NCI-H526 treated with DMSO at 0.1 percent for 48 hours (cell line): ENCODE measurements at places on chromosomes 2 and 18.
A peak's percentile ranks its signal among the peaks of the same experiment; 100 is the strongest.

DNA sequence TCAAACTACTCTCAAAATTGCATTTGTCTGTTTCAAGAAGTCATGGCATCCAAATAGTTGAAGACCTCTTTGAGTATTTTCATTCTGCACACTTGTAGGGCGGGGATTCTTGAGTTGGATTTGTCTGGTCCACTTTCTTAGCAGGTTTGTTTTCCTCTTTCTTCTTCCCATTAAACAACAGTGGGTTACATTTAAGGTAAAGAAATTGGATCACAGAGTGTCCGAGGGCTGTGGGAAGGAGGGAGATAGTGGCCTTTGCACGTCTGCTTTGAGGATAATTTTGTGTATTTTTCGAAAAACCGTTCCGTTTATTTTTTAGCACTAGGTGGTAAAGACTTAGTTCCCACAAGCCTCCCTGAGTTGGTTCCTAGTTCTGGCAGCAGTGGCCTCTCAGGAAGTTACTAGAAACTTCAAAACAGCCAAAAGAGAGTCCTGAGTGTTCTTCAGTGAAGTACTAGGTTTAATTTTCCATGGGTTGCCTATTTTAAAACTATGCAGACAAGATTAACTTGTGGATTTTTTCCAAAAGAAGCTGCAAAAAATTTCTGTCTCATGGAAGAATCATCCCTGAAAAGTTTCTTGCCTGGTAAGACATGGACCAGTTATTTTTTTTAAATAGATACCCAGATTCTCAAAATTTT, 107.9 kb downstream of the CDC42EP3 start:
- DNase-seq: no peak

GRCh38 chr2:161207941-161208340, 47.7 kb downstream of the TANK start:
- no peak for DNase-seq

- DNase-seq: no peak
These were observed 61.7 kb downstream of the KIAA1328 start for GRCh38 chr18:36890598-36890997.

- DNase-seq: no peak
These were observed 44.0 kb downstream of the GPR155 start for GRCh38 chr2:174442546-174443510.

- DNase-seq: no peak
These were observed 49.8 kb upstream of the CNGA3 start for GRCh38 chr2:98296440-98296839.

DNA sequence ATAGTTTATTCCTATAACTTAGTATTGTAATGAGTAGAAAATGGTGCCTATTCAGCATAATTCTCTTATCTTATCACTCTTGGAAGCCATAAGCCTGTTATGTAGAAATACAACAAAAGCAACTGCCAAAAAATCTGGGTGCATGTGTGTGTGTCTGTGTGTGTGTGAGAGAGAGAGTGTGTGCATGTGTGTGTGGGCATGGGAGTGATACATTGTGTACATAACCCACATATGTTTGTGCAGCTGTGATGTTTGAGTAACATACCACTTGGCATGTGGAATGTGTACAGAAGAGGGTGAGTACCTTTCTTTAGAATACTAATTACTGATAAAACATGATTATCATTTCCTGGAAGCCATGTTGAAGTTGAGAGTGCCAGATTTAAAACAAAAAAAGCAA, 642.3 kb upstream of the SYT4 start:
- DNase-seq: no peak

GRCh38 chr2:233060980-233061590, 943 bp downstream of the INPP5D start:
- no peak for DNase-seq

DNA sequence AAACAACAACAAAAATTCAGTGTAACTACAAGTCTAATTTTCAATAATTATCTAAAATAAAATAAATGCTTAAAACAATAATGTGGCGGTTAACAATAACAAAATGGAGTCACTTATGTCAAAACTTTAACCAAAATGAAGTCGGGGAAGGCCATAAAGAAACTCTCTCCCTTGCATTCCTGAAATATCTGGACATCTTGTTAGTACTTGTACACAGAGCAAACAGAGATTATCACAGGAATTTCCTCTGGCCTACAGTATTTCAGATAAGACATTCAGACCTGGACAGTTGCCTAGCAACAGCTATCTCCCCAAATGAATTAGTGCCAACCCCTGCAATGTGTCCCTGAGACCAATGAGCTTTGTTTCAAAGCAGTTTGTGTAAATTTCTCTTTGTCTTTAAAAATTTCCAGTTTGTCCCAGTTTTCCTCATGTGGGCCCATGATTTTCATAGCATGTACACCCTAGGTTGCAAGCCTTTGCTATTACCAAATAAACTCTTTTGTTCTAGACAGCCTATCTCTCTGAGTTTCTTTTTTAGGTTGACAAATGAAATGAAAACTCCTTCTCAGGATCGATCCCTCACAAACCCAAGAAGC, 68.6 kb downstream of the EXOC6B start:
- no peak for DNase-seq

DNA sequence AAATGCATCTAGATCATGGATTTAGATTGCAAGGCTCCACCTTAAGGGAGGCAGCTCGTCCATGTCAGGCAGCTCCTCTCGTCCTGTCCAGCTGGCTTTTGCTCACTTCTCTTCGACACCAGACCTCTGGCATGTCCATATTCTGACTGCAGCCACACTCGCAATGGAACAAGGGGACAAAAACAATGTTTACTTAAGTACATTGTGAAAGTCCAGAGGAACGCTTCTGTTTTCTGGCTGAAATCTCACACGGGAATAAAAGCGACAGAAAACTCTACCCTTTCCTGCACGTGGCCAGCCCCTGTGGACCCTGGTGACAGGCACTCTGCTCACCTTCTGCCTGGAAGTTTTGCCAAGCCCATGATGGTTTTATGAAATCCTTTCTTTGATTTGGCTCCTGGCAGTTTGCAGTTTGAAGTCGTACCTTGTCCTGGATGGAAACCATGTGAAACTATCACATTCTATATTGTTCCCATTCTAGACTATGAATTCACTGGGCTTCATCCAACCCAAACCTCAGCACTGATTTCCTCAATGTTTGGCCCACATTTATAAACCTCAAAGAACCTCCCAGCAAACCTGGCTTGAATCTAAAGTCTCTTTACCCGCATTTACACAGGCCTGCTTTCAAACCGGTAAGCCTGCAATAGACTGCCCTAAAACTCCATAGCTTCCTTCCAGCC, 134.3 kb upstream of the PIEZO2 start:
- no peak for DNase-seq

- DNase-seq: no peak
These were observed 96.6 kb downstream of the MBD2 start for GRCh38 chr18:54127759-54128378.

GRCh38 chr18:54090856-54091255, 133.6 kb downstream of the MBD2 start:
- no peak for DNase-seq

DNA sequence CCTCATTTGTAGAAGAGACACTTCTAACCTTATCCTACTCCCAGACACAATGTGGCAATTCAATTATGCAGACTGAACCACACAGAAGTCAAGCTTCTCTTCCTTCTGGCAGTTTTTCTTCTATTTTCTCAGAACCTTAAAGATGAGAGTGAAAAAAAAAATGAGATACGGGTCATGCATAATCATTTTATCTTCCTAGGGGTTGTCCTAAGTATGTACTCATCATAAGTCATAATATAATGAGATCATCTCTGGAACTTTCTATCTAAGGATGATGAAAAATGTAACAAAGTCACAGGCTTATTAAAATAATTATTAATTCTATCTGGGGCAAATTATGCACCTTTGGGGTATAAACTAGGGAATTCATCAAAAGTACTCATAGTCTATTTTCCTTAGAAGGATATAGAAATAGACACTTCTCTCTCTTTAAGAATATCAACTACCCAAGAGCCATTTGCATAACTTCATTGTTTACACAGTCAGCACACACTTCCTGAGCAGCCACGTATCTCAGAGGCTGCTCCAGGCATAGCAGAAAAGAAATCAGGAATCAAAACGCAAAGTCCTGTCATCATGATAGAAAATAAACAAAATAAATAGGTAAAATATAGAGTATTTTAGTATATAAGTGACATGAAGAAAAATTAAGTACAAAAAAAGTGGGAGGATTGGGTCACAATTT, 345.9 kb upstream of the SPHKAP start:
- DNase-seq: peak; percentile 28

- no peak for DNase-seq
These were observed 66.6 kb downstream of the ZBTB7C start for GRCh38 chr18:48342581-48342980.

DNA sequence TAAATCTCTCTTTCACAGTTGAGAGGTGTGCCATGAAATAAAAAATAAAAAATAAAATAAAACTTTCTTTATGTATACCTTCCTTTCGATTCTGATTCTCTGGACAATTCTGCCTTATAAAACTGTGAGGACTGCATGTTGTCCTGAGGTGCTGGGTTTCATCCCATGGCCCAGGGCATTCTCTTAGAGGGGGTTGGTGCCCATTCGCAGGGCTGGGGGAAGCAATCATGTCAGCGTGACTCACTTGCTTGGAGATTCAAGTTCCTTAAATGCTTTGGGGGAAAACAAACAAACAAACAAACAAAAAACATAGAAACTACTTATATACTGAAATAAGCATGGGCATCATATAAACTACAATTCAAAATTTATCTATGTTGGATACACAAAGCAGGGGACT, 122.0 kb upstream of the ST6GAL2 start:
- DNase-seq: no peak

GRCh38 chr2:235834781-235835180, 333.4 kb downstream of the GBX2 start:
- no peak for DNase-seq

DNA sequence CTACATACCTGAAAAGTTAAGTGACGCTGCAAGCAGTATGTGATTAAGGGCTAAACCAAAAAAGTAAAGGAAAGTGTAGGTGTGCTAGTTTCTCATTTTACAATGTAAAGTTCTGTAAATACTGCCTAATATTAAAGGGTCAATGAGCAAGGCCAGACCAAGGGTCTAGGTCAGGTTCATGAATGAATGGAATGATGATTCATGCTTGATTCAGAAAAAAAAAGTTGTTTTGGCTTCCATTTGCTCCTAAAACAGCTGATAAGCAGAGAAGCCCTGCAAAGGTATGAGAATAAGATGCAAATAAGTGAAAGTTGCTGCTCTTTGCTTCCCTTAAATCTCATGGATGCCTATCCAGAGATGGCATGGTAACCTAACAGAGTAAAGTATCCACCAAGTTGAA, 61.3 kb downstream of the PTRHD1 start:
- DNase-seq: no peak

DNA sequence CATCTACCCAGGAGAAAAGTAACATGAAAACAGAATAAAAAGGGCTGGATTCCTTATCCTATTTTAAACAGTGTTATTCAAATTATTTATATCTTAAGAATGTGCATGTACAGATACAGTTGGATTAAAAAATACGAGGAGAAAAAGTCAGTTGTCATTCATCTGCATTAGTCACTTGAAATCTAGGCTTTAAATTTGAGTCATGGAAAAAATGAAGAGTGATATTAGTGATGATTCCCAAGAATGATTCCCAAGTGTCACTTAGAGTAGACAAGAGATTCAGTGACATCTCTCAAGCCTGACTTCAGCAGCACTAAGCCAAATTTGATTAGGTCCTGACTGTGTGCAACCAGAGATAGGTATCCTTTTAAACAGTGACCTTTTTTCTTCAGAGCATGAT, 394.2 kb downstream of the IRS1 start:
- no peak for DNase-seq

DNA sequence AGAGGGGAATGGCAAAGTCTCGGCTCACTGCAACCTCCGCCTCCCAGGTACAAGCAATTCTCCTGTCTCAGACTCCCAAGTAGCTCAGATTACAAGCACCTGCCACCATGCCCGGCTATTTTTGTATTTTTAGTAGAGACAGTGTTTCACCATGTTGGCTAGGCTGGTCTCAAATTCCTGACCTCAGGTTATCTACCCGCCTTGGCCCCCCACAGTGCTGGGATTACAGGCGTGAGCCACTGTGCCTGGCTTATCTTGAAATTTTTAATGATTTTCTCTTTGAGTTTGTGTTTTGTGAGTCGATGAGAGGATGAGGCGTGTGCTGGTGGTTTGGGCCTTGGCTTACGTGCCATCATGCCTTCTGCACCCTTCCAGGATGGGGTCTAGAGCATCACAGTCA, 101.3 kb upstream of the ST3GAL5 start:
- DNase-seq: no peak

GRCh38 chr2:226772389-226773179, 27.0 kb downstream of the IRS1 start:
- DNase-seq: no peak

GRCh38 chr2:179096090-179096489, 46.2 kb upstream of the CCDC141 start:
- peak; percentile 56 for DNase-seq
